ENCODE measurements at places on chromosomes 11 and 22.

DNA sequence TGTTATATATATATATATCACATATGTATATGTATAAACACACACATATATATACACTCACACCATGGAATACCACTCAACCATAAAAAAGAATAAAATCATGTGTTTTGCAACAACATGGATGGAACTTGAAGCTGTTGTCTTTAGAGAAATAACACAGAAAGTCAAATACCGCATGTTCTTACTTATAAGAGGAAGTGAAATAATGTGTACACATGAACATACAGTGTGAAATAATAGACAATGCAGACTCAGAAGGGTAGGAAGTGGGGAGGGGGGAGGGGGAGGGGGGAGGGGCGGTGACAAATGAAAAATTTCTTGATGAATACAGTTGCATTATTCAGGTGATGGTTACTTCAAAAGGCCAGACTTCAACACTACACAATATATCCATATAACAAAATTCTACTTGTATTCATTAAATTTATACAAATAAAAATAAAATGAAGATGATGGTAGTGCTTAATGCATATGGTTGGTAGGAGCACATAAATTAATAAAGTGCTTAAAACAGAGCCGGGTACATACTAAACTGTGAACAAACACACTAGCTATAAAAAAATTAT lies 5.8 kb upstream of the OR5B2 start:
- no peak for DNase-seq

GRCh38 chr11:76835928-76836612 lies 24.6 kb upstream of the ACER3 start:
- DNase-seq = no peak

DNA sequence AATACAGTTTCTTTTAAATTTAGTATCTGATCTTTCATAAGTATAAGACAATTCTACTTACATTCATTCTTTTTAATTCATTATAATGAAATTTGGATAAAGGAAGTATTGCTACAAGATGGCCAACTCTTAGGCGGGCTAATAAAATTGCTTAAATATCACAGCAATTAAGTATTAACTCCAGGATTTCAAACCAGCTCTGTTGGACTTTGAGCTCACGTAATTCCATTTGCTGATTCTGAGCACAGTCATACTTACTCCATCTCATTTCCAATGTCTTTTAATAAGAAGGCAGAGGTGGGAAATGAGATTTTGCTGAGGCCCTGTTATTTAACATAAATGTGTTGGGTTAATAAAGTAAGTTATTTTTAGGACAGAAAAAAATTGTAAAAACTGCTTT lies 748.1 kb downstream of the KCNA4 start:
- no peak for DNase-seq

GRCh38 chr11:111909378-111909777 lies 2.2 kb downstream of the CRYAB start:
- no peak for DNase-seq

GRCh38 chr22:37162221-37163095 lies 12.7 kb upstream of the IL2RB start:
- DNase-seq = no peak

GRCh38 chr22:21984793-21985192 lies 2.2 kb upstream of the TOP3B start:
- no peak for DNase-seq

DNA sequence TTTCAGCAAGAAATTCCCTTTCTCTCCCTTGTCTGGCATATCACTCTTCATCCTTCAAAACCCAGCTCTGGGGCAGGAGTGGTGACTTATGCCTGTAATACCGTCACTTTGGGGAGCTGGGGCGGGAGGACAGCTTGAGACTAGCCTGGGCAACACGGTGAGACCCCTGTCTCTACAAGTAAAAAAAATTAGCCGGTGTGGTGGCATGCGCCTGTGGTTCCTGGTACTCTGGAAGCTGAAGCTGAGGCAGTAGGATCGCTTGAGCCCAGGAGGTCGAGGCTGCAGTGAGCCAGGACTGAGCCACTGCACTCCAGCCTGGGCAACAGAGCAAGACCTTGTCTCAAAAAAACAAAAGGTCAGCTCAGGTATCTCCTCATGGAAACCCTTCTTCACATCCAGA lies 1.4 kb upstream of the RCE1 start:
- DNase-seq = no peak

DNA sequence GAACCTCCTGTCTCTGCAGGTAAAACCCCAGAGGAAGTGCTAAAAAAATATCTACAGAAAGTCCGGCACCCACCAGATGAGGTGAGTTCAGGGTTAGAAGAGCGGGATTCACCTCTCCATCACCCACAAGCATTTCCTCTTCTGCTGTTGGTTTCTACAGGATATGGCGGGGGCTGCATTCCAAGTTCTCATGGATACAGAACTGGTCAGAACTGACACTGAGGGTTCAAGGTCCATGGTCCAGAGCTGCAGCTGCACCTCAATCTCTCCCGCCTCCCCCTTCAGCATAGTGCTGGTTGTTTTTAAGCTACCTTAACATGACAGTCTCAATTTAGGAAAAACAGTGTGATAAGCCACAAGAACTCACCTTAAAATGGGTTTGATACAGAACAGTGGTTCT lies 19.2 kb downstream of the DTX4 start:
- DNase-seq = no peak

- DNase-seq = no peak
Measured at GRCh38 chr11:59173964-59174663, 2.2 kb downstream of the DTX4 start.

- no peak for DNase-seq
Measured at GRCh38 chr11:68584097-68584496, 100.2 kb upstream of the GAL start.

DNA sequence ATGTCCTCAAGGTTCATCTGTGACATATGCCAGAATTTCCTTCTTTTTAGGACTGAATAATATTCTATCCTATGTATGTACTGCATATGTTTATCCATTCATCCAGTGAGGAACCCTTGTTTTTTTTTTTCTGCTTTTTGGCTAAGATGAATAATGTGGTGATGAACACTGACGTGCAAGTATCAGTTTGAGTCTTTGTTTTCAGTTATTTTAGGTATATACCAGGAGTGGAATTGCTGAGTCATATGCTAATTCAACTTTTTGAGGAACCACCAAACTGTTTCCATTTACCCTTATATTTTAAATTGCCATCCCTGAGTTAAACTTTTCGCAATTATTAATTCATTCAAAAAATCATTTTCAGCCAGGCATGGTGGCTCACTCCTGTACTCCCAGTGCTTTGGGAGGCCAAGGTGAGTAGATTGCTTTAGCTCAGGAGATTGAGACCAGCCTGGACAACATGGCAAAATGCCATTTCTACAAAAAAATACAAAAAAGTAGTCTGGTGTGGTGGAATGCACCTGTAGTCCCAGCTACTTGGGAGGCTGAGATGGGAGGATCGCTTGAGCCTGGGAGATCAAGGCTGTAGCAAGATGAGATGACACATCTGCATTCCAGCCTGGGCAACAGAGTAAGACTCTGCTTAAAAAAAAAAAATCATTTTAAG lies 64.2 kb downstream of the MICAL2 start:
- DNase-seq = no peak
